Activated CD4-positive, alpha-beta T cell treated with anti-CD3 and anti-CD28 coated beads, Interleukin-2, amount 50 U/mL, for 4 hours (primary cell): ENCODE measurements at places on chromosomes 16 and 17.

DNA sequence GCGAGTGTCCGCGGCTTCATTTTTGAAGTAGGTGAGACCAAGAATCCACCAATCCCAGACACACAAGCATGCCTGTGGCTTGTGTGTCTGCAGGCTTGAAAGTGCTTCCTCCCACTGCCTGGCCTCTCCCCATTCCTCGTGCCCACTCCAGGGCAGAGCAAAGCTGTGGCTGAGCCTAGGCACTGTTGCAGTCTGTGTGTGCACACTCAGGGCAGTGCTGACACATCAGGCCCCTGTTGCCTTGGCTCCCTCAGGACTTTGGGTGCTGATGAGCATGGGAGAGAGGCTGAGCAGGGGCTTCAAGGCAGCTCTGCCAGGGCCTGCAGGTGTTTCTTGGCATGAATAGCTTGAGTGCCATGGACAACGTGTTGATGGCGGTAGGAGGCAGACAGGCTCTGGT is 776.7 kb downstream of the CDH11 start:
- DNase-seq = no peak

- no peak for DNase-seq
These were observed 2335.5 kb downstream of the TP53TG3F start for GRCh38 chr16:35794896-35795295.

GRCh38 chr16:67430504-67430976 is 381 bp upstream of the HSD11B2 start:
- DNase-seq = peak; percentile 17

DNA sequence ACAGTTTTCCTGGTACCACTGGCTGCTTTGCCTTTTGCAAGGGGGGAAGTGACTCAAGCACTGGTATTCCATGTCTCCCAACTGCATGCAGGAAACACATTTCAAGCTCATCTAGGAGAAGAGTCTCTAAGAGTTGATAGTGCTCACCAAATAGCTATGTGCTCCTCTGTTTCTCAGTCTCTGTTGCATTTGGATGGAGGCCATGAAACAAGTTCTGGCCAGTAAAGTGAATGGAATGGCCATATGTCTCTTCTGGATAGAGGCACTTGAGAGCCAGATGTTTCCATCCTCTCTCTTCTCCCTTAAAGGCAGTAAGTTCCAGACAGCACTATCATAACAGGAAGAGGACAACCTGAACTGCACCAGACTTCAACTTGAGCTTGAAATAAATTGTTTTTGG is 60.6 kb downstream of the C16orf82 start:
- no peak for DNase-seq

DNA sequence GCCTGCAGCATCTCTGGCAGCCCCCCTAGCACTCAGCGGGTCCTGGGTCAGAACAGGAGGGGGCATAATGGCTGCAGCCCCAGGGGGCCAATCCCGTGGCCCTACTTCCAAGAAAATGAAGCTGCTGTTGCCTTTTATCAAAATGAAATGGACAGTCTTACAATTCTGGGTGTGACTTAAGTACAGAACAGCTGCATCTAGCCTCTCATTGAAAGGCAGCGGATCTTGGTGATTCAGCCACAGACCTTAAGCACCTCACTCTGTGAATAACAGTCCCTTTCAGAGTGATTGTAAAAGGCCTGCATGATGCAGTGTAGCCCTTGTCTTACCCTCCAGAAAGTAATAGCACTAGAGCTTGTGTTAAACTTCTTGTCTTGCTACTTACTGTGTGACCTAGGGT is 11.5 kb upstream of the UMOD start:
- no peak for DNase-seq

GRCh38 chr17:49979748-49980479 is 10.9 kb downstream of the DLX4 start:
- DNase-seq = no peak

- DNase-seq = no peak
These were observed 29.0 kb downstream of the PLCD3 start for GRCh38 chr17:45103269-45103795.

GRCh38 chr16:67137605-67138004 is 13.2 kb downstream of the B3GNT9 start:
- no peak for DNase-seq

DNA sequence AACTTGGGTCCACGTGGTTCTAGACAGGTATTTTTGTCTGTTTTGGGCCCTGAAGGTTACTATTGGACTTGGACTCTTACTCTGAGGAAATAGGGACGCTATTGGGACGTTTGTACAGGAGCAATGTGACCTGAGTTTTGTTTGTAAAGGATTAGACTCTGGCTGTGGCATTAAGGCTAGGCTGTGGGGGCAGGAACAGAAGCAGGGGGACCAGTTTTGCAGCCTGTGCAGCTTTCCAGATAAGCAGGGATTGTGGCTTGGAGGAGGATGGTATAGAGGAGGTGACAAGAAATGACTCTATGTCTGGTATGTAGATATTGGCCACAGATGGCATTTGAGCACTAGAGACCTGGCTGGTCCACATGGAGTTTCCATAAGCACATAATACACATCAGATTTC is 12.8 kb downstream of the NOD2 start:
- no peak for DNase-seq

DNA sequence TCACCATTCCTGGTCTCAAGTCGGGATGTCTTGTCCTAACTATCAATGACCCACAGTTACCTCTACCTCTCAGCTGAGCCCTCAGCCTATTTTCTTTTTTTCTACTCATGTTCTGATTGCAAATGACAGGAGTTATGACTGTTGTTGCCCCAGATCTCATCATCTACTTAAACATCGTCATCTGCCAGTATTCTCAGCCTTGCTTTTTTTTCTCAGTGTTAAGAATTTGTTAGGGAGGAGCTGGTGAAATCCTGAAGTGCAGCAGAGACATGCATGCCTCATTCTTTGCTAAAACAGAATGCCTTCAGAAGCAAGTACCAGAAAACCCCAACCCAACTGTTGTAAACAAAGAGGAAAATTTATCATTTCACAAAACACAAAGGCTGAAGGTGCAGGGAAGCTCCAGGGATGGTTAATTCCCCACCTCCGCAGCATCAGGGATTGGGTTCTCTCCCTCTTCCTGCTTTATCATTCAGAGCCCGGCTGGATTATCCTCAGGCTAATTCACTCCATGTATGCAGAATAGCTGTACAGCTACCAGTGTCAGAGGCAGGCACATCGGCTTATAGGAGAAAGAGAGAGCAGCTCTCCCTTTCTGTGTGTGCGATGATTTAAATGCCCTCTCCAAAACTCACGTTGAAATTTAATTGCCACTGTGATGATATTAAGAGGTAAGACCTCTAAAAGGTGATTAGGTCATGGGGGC is 540.8 kb upstream of the HSBP1 start:
- no peak for DNase-seq

DNA sequence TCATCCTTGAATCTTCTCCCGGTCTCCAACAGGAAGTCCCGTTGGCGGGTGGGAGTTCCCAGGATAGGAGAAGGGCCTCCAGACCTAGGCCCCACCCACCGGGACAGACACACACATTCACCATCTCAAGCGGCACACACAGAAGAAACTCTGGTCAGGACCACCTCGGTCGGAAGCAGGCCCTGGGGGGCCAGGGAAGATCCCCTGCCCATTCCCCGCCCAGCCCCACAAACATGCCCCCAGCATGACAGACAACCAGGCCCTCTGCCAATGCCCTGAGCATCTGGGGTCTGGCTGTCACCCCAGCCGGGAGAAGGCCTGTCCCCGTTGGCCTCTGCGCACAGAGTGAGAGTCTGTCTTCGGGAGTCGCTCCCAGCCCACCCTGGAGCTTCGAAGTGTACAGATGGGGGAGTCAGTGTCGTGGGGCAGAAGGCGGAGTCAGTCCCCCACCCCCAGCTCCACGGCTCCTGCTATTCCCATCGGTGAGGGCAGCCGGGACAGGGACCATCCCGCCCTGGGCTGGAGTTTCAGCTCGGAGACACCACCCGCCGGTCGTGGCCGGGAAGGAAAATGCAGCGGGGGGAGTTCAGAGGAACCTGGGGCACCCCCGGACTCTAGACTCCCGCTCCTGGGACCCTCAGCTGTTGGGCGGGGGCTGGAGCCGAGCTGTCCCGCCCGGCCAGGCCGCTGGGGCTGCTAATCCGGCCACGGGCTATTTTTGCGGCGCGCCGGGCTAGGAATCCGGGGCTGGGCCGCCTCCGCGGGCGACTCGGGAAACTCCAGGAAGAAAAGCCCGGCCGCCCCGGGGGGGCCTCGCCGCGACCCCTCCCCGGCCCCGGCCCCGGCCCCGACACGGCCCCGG is 660 bp downstream of the RHBDF1 start:
- no peak for DNase-seq

DNA sequence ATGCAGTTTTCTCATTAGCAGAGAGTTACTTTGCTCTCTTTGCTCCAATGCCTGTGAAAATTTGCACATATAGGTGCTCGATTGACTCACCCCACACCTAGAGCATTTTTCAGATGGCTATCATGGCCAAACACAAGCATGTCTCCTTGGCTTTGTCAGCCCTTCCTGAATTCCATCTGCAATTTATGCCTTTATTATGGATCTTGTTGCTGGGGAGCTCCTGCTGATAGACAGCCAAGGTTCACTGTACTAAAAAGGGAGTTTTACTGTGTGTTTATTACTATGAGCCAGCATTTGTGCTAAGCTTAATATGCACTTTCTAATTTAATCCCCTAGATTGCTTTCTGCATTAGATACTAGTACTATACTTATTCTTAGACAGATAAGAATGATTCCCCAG is 93.3 kb downstream of the TOX3 start:
- DNase-seq = no peak

DNA sequence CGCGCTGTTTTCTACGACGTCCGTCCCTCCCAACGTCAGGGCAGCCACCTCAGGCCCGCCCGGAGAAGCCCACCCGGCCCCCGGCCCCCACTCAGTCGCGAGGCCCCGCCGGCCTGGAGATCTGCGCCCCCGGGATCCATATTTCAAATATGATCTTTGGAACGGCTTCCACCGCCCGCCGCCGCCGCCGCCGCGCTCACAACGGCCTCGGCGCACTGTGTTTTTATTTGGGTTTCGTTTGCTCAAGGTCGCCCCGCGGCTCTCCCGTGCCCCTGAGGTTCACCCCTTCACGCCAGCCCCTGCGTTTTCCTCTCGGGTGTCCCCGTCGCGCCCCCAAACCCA is 4.2 kb upstream of the CBX4 start:
- no peak for DNase-seq

DNA sequence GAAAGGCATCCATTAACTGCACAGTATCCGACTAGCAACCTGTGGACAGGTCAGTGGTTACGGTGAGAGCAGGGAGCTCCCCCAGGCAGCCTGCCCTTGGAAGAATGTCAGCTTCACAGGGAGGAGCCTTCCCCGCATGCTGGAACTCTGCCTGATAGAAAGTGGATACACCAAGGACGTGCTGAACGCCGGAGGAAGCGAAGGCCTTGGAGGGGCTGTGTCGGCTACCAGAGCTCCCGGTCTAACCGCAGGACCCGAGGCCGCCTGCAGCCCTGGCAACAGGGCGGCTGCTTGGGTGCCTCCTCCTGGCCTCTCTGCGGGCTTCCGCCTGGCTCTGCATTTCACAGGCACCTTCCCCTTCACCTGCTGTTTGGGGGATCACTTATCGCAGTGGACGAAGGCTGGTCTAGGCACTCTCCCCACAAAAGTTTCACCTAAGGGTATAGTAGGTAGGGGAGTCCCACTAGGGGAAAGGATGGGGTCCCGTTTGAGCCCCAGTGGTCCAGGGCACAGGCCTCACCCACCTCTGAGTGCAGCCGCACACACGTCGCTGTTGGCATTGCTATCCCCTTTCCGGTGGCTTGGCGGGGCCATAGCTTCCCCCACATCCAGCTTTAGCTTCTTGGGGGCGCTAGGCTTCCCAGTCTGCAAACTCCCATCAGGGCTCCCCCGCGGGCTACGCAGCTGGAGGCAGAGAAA is 29.8 kb downstream of the PELP1 start:
- no peak for DNase-seq

- no peak for DNase-seq
These were observed 776.1 kb downstream of the KCNJ2 start for GRCh38 chr17:70945386-70945785.

DNA sequence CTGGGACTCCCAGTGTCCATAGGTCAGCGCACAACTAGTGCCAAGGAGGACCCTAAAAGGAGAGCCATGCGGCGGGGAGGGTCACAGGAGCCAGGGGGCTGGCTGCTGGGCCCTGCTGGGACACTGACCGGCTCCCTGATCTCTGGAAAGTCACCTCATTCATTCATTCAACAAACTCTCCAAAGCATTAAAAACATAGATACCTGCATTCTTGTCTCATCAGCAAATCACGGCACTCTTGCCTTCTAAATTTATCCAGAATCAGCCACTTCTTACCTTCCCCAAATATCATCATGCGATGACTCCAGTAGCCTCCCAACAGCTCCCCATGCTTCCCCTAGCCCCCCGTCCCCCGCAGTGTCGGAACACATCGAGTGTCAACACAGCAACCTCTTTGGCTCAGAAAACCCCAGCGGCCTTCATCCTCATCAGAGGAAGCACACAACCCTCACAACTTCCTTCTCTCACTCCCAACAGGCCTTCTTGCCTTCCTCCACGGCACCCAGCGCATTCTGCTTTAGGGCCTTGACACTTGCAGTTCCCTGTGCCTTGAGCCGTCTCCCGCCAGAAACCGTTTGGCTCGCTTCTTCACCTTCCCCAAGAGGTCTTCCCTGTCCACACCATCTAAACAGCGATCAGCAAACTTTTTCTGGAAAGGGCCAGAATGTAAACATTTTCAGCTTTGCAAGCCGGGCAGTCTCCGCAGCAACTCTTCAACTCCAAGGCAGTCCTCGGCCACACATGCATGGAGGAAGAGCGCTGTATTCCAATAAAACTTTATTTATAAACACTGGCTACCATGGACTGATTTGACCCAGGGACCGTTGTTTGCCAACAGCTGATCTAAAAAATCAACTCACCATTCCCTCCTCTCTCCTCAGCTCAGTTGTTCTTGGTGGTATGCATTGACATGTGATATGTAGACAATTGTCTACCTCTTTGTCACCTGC is 119.5 kb upstream of the TNRC6C start:
- DNase-seq = no peak

DNA sequence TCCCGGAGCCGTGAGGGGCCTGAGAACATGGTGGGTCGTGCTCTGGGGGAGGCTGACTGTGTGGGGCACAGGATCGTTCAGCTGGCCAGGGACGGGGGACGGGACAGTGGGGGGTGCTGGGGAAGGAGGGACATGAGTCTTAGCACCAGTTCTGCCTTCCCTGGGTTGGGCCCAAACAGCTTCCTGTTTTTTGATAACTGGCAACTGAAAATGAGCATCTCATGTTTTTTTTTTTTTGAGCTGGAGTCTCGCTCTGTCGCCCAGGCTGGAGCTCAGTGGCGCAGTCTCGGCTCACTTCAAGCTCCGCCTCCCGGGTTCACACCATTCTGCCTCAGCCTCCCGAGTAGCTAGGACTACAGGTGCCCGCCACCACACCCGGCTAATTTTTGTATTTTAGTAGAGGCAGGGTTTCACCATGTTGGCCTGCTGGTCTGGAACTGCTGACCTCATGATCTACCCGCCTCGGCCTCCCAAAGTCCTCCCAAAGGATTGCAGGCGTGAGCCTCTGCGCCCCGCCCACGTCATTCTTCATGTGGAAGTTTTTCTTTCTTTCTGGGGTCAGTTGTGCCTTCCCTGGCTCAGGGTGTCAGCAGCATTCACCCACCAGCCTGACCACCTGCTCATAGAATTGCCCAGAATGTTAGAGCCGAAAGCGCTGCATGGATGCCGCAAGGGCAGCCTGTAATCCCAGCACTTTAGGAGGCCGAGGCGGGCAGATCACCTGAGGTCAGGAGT is 6.4 kb downstream of the ASPSCR1 start:
- no peak for DNase-seq

GRCh38 chr16:49858200-49859124 is 2.5 kb upstream of the ZNF423 start:
- peak; percentile 41 for DNase-seq

- no peak for DNase-seq
These were observed 670 bp downstream of the RPS2 start for GRCh38 chr16:1963806-1964505.
